ENCODE measurements at places on chromosomes 7 and 10.

GRCh38 chr7:155336812-155337602 lies 39.3 kb downstream of the INSIG1 start:
- no peak for DNase-seq

DNA sequence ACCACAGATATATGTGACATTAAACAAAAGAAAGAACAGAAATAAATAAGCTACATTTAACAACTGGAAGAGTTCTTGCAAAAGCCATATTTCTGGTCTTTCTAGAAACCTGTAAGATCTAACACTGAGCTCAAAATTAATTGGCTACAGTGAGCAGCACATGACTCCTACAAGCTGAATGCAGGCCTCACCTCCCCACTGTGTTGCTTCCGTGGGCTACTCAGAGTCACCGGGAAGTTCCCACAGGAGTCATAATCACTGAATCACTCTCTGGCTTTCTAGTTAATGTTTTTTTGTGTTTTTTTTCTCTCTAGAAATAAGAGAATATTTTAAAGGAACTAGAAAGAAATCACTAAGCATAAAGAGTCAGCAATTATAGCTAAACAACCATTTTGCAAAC lies 10.2 kb upstream of the MRPS24 start:
- no peak for DNase-seq

DNA sequence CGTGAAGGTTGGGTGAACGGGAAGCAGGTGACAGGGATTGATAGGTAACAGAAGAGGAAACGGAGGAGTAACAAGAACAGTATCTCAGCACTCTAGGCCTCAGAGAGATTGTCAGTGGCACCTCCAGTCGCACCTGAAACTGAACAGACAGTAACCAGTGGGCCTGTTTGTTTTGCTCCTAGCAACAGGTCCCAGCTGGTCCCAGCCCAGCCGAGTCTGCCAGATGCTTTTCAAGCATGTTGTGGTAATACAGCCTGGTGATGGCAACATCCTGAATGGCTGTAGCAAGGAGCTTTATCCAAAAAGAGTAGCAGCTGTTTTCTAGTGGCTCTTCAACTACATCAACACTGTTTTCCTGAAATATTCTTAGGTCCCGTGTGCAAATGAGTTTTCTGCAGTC lies 4.7 kb downstream of the CACNB2 start:
- peak; percentile 10 for DNase-seq

DNA sequence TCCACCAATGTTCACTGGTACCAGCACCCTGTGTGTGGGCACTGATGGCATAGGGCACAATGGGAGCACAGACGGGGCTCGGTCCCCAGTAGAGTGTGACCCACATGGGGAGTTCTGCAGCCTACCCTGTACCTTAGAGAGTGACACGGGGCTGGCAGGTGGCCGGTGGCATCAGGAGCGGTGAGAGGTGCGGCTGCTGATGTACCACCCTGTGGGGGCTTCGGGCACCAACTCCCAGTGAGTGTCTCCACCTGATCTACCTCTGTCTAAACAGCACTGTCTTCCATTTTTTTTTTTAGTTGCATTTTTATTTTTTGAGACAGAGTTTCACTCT lies 4.1 kb downstream of the JAKMIP3 start:
- no peak for DNase-seq

DNA sequence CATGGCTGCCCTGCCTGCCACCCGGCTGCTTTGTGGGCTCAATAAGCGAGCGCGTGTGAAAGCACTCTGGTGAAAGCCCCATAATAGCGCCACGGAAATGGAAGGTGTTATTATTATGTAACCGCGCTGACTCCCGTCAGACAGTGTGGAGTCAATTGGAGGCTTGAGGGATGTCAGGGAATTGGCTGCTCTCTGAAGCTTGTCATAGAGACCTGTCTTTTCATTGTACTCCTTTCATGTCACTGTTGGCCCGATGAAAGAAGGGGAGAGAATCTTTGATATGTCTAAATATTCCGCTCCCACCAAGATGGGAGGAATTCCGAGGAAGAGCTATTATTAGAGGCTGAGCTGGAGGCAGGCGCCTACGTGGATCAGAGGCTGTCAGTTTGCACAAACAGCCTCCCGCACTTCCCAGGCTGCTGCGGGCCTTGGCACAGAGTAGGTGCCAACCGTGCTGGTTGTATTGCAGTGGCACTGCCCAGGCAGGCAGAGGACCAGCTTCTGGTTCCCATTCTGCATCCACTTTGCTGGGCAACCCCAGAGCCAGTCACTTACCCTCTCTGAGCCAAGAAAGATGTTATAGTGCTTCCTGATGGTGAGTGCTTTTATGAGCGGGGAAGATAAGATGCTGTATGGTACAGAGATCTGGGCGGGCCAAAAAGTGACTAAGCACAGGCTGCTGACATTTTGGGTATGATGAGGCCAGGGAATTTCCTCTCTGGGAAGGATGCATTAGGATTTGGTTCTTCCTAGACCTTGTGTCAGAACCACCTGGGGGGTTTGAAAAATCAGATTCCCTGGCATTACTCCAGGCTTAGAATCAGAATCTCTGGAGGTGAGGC lies 151.4 kb downstream of the RPS24 start:
- no peak for DNase-seq

DNA sequence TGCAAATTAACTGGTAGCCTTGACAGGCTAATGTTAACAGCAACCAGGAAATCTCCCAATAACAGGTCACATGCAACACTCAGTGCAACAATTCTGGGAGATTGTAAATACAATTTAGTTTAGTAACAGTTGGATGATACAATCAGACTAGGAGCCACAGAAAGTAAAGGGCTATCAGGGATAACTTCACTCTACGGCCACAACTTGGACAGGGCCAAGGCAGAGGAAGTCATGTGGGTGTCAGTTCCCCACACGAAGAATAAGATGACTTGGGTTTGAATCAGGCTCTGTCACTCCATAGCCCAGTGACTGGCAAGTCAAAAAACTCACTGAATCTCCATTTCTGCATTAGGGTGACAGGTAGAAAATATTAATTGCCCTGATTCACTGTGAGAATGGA lies 217.3 kb upstream of the CCDC6 start:
- no peak for DNase-seq

DNA sequence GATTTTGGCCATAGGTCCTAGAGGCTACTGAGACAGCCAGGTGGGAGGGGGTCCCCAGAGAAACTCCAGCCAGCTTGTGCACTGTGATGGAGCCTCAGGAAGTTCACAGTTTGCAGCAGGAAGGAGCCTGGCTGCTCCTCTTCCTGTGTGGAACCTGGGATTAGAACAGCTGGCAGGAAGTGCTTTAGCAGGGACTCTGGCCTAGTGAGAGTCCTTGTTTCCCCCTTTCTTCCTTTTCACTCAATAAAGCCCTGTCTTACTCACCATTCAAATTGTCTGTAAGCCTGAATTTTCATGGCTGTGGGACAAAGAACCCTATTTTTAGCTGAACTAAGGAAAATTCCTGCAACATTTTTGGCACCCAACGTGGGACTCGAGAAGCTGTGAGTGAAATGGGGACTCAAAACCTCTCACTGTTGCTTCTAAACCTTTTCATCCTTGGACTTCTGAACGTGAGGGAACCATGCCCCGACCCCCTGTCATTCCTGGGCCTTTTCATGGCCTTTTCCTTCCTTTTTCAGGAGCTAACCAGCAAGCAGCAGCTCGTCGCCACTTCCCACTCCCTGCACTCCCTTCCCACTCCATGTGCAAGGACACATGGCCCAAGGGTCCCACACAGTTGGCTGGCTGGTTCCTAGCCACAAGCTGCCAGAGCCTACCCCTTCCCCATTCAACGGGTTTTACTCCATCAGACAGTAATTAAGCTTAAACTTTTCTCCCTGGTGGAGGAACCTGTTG lies 32.8 kb upstream of the SORCS3 start:
- no peak for DNase-seq

DNA sequence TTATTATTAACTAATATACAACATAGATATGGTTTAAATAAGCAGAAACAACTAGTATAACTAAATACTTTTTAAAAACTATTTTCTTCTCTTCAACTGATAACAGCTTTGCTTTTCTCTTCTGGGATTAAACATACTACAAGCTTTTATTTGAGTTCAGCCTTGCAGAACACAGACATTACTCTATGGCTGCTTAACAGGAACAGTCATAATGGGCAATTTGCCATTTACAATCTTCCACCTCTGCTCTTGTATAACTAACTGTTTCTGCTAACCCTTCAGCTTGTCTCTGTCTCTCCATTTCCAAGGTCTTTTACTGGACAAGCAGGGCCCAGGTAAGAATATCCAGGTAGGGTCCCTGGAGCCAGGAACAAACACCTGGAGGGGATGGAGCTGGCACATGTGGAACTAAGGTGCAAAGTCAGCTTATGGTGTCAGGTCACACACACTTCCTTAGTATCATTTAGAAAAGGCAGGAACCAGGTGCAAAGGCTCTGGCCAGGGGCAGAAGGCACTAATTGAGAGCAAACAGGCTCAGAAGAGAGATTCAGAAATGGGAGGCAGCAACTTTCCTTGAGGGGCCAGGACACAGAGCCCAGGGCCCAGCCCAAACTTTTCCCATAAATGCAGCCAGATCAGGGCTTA lies 93.1 kb downstream of the STRA8 start:
- DNase-seq: no peak

GRCh38 chr7:69751026-69751425 lies 152.8 kb downstream of the AUTS2 start:
- DNase-seq: no peak

DNA sequence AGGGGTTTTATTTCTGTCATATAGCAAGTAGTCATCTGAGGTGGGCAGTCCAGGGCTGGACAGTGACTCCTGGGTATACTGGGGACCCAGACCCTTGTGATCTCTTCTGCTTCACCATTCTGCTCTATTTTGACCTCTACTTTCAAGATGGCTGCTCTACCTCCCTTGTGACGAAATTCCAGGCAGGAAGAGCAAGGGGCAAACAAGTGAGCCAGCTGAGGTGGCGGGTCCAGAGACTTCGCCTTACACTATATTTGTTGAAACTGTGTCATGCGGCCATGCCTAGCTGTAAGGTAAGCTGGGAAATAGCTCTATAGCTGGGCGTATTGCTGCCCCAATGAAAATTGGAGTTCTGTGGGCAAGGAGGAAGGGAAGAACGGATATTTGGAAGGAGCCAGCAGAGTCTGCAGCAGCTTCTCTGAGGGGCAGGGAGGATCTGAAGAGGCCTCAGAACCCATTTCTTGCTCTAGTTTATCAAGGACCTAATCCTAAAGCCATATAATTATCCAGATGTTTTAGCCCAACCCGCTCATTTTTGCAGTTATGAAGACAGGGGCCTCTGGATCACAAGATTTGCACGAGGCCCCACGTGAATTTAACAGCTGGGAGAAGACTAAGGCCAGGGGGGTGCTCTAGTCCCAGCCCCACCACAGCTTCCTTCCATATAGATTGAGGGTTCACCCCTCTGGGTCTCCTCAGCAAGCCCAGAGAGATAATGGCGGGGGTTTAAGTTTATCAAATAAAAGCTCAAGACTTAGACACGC lies 7.7 kb upstream of the CPA1 start:
- no peak for DNase-seq

GRCh38 chr10:71735709-71736569 lies 16.4 kb upstream of the C10orf105 start:
- DNase-seq: no peak

- no peak for DNase-seq
Measured at GRCh38 chr10:15180736-15181135, 12.2 kb upstream of the NMT2 start.

DNA sequence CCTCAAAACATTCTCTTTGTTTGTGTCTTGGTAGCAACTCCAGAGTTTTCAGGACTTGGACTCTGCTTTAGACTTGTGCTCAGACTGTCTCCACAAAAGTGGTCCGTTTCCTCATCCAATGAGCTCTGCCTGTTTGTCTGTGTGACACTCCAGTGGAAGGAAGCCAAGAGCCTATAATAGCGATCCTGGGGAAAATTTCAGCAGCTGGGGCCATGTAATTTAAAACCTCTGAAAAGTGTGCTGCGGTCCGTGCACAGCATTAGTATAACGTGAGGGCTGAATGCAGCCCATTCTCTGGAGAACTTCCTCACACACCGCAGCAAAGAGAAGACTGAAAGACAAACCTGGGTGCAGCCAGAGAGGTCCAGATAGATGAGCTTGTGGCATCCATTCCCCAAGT lies at the start of gene LRRC17:
LRRC17 (plus strand) TSS at position 259 of the 400 bp plus-strand sequence. CDS start 20,914 bp downstream, outside the sequence.
- DNase-seq: no peak

DNA sequence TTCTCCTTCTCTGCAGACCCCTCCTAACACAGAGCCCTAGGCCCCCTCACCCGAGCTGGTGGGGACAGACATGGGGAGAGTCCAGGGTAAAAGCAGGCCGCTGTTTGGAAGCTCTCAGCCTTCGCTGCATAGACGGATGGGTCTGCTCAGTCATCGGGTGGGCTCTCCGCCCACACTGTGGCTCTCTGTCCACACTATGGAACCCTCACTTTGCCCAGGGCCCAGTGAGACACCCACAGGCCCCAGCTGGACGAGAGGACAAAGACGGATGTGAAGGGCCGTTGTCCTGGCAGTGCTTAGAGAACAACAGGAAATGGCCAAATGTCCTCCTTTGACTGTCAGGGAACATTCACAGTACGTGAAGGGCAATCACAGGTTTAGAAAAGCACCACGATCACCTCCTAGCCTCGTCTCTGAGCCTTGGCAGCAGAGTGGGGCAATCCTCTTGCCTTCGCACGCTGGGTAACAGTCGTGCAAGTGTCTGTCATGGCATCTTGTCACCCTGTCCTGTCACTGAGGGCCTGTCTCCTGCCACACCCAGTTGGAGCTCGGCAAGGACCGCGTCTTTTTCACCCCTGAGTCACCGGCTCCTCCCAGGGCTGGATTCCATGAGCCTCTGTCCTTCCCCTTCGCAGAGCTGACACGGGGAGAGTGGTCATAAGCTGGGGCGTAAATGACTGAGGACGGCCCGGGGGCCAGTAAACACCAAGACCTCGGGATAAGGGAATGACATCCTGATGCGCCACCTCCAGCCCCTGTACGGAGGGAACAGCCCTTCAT lies 80.6 kb downstream of the PRKAG2 start:
- DNase-seq: no peak

- DNase-seq: no peak
Measured at GRCh38 chr10:62618576-62619412, 185.7 kb upstream of the ADO start.

- no peak for DNase-seq
Measured at GRCh38 chr7:51644216-51644615, 327.6 kb upstream of the COBL start.

All from C1 segment of cervical spinal cord (tissue), 14 donors.